Smooth muscle cell of the umbilical artery (primary cell): ENCODE measurements at places on chromosomes 2 and 18. TPM values are rescaled to one million over a fixed set of nuclear protein-coding genes. Genes with fewer than 3 reads are reported as not detected.

The KIF1A gene
- total RNA-seq: under 0.01 and 0.14 TPM in 2 replicates

The CAB39 gene
- 63.8 and 81.5 TPM in 2 replicates for total RNA-seq

The CNOT9 gene
- total RNA-seq: 33.0 and 43.0 TPM in 2 replicates

The SERPINE2 gene
- total RNA-seq: 1,385 and 2,341 TPM in 2 replicates

The MBD5 gene
- 17.8 and 30.0 TPM in 2 replicates for total RNA-seq

The CROCC2 gene
- not detected in 2 replicates for total RNA-seq

The DPP10 gene
- total RNA-seq: 0.74 and 1.5 TPM in 2 replicates

The AP1S3 gene
- total RNA-seq: 8.0 and 12.6 TPM in 2 replicates

The C1QL2 gene
- not detected in 2 replicates for total RNA-seq

The CNGA3 gene
- total RNA-seq: 0.05 TPM in 1 of 2 replicates, not detected in the other

The CAPN10 gene
- 25.8 and 29.3 TPM in 2 replicates for total RNA-seq

The TMEM131 gene
- 67.4 and 82.5 TPM in 2 replicates for total RNA-seq

The ERICH2 gene
- 0.30 TPM in 1 of 2 replicates, not detected in the other for total RNA-seq

The DNER gene
- total RNA-seq: 0.30 and 0.74 TPM in 2 replicates

The LIMS2 gene
- 2.6 and 6.8 TPM in 2 replicates for total RNA-seq

The HES6 gene
- 1.2 and 2.4 TPM in 2 replicates for total RNA-seq

The GDF7 gene
- under 0.01 and 0.05 TPM in 2 replicates for total RNA-seq

The C2orf81 gene
- 0.30 and 0.78 TPM in 2 replicates for total RNA-seq

The CERKL gene
- total RNA-seq: 0.18 TPM in 1 of 2 replicates, not detected in the other

The SLC25A52 gene
- total RNA-seq: 0.30 TPM in 1 of 2 replicates, not detected in the other

The FBXO36 gene
- 1.8 and 2.6 TPM in 2 replicates for total RNA-seq

The FN1 gene
- total RNA-seq: 11,192 and 24,089 TPM in 2 replicates

The NR4A2 gene
- 0.30 TPM in 1 of 2 replicates, not detected in the other for total RNA-seq

The G6PC2 gene
- total RNA-seq: not detected in 2 replicates

The AGXT gene
- total RNA-seq: not detected in 2 replicates

The C2orf66 gene
- total RNA-seq: 0.28 and 0.30 TPM in 2 replicates

The SIX3 gene
- not detected in 2 replicates for total RNA-seq

The RTP5 gene
- not detected in 2 replicates for total RNA-seq

The ACVR1C gene
- total RNA-seq: under 0.01 and 0.37 TPM in 2 replicates

The KIF5C gene
- 0.37 and 2.7 TPM in 2 replicates for total RNA-seq

The STON1 gene
- 14.5 and 54.0 TPM in 2 replicates for total RNA-seq

The NAPG gene
- total RNA-seq: 51.4 and 53.5 TPM in 2 replicates

The INHA gene
- 0.55 TPM in 1 of 2 replicates, not detected in the other for total RNA-seq

The DAPL1 gene
- not detected in 2 replicates for total RNA-seq

The MAL gene
- not detected in 2 replicates for total RNA-seq

The DYNAP gene
- total RNA-seq: not detected in 2 replicates

The SERPINB3 gene
- not detected in 2 replicates for total RNA-seq

The GALR1 gene
- total RNA-seq: not detected in 2 replicates

The TNP1 gene
- total RNA-seq: not detected in 2 replicates

The GPR39 gene
- total RNA-seq: 1.8 and 7.4 TPM in 2 replicates

The CBLN2 gene
- total RNA-seq: not detected in 2 replicates

The IL1RN gene
- total RNA-seq: not detected in 2 replicates

The TAF1B gene
- 18.1 and 30.5 TPM in 2 replicates for total RNA-seq
